ENCODE measurements at places on chromosomes 2 and 18. TPM values are rescaled to one million over a fixed set of nuclear protein-coding genes. Genes with fewer than 3 reads are reported as not detected.

GRCh38 chr2:186984966-186985365 lies 136.0 kb upstream of the ZSWIM2 start:
- no peak for DNase-seq

GRCh38 chr2:64644458-64645382 lies 9.0 kb downstream of the SERTAD2 start:
- DNase-seq = peak; percentile 90

- DNase-seq = no peak
These were observed 109.0 kb upstream of the ALK start for GRCh38 chr2:30030361-30030760.

DNA sequence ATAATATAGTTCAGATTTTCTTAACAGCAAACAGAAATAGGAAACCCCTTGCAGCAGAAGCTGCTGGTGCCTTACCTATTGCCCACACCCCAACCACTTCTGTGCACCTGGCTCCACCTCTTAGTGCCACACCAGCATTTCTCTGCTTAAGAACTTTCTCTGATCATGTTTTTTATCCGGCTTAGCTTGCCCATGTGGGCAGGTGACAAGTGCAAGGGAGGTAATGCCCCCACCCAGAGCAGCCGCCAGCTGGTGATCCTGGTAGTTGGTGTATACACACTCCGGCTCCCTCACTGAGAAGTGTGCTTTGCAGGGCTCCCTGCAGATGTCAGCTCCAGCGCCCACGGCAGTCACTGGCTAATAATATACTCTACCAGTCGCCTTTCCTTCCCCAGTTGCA lies 126.3 kb downstream of the ALPK2 start:
- no peak for DNase-seq

DNA sequence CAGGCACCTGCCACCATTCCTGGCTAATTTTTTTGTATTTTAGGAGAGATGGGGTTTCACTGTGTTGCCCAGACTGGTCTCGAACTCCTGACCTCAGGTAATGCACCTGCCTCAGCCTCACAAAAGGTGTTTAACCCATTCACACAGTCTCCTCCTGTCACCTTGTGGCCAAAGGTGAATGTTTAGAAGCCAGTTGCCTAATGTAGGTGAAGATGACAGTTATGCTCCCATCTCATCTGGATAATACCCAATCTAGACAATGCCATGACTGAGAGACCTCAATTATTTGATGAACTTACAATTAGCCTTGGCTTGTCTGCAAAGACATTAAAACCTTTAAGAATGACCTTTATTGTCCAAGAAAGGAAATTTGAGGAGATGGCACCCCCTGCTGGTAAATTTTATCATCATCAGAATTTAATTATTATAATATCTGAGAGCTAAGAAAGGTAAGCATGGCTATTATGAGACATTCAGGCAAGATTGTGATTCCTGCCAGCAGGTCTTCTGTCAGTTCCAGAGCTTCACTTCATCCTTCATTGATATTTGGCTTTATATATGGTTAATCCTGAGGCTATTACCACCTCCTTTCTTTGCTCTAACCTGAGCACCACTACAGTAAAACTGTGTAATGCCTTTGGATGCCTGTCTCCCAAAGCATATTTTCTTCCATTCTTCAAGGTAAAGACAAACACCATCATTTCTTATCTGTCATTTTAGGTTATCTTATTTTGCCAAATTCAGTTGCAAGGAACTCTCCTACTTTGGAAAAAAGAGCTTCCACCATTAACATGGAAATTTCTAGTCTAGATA lies 117.6 kb downstream of the FAM124B start:
- DNase-seq = no peak

GRCh38 chr2:228283491-228284171 lies 102.1 kb upstream of the SPHKAP start:
- no peak for DNase-seq

DNA sequence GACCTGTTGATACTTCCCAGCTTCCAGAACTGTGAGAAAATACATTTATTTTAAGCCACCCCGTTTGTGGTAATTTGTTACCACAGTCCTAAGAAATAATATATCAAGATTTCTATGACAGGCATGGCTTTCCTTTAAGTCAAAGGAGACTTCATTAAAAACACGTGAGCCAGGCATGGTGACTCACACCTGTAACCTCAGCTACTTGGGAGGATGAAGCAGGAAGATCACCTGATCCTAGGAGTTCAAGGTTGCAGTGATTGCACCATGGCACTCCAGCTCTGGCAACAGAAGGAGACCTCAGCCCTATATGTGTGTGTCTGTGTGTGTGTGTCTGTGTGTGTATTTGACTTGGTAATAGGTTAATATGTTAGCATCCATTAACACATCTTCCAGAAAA lies 69.8 kb upstream of the SCN7A start:
- DNase-seq = no peak

DNA sequence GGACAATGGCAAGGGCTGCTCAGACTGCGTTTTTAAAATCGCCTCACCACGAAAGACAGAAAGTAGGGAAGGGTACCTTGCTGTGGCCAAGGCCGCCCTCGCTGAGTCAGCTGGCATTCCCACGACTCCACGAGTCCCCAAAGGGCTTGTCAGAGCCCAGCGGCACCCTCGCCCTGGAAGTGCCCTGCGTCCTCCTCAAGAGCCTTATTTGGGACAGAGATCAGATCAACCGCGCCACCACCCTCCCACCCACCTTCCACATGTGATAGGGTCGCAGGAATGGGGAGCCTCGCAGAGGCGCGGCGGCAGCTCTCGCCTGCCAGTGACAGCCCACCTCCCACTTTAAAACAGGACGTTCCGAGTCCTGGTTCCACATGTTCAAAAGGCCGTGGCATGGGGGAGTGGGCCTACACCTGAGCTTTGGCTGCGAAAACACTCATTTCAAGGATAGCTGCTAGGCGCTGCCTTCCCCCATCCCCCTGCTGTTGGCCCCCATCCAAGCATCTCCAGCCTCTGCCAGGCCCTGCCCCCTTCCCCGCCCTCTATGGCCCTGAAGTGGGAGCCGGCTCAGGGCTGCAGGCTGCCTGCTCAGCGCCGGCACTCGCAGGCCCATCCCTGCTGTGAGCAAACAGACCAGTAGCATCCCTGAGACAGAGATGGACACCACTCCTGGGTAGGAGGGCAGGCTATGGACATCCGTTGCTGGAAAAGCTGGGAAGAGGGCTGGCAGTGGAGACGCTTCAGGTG lies 38.1 kb upstream of the ARHGEF4 start:
- DNase-seq = peak; percentile 28

GRCh38 chr2:230929381-230930148 lies 4.5 kb upstream of the GPR55 start:
- DNase-seq = peak; percentile 50

DNA sequence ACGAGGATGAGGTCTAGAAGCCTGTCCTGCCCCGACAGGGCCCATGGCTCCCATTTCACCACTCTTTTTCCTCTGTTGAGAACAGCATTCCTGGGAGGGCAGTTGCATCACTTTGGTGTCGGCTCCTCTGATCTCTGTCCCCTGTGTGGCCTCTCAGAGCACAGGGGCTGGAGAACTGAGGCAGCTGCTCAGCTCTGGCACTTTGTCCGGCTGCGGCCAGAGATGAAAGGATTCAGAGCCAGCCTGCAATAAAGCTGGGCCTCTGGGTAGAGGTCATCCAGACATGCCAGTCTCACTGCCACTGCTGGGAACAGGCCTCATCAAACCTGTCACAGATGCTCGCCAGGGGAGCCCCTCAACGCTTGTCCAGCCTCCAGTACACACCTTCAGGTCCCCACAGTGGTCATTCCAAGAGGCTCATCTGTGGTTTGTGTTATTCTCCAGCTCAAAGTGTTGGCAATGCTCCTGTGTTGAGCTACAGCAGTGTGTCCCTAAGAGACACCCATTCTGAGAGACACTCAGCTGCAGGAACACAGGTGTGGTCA lies 13.1 kb upstream of the ROCK2 start:
- no peak for DNase-seq

- DNase-seq = no peak
These were observed 139.0 kb upstream of the SH3BP4 start for GRCh38 chr2:234812851-234813250.

DNA sequence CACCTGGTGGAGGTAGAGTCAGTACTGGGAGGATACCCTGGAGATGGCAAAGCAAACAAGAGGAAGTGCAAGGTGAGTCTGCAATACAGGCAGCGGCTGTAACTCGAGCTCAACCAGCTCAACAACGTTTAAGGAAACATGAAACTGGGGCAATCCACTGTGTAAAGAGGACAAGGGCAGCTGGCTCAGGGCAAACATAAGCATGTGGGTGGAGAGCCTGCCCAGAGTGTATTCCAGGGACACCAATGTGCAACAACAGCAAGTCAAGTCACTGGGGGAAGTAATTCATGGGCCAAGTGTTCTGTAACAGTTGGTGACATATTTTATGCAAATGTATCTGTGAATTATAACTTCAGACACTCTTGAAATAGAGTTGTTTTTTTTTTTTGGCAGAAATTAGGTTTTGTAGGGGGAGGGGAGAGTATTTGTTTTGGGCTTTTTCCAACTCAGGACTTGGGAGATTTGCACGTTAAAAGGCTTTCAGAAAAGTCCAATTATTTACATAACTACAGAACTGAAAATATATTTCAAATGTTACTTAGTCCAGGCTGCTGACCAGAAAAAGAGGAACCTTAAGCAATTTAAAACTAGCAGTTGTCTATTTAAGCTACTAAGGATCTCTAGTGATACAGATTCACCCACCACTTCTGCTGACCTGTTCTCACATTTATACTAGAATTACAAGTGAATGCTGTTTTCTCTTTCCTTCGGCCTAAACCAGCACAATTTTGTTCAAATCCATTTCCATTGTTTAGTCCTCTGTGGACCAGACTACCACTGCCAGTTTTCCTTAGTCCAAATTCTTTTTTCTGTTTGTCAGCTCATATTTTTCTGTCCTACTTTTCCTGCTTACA lies 18.6 kb downstream of the NRXN1 start:
- DNase-seq = no peak

DNA sequence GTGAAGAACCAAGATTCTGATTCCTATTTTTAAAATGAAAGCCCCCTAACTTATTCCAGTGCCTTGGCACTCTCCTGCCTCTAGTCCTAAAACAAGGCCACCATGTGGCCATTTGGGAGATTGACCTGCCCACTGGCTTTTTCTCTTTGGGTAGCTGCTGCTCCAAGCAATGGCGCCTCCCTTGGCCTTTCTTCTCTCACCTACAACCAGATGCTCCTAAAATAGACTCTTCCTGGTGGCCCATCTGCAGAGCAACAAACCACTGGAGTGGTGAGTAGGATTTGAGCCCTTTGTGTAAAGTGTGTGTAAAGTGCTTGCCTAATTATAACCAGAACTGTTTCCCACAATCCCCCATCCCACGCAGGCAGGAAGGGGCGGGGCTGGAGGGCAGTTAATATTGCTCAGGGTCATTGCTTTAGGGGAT lies 114.2 kb downstream of the FHOD3 start:
- DNase-seq = peak; percentile 26

DNA sequence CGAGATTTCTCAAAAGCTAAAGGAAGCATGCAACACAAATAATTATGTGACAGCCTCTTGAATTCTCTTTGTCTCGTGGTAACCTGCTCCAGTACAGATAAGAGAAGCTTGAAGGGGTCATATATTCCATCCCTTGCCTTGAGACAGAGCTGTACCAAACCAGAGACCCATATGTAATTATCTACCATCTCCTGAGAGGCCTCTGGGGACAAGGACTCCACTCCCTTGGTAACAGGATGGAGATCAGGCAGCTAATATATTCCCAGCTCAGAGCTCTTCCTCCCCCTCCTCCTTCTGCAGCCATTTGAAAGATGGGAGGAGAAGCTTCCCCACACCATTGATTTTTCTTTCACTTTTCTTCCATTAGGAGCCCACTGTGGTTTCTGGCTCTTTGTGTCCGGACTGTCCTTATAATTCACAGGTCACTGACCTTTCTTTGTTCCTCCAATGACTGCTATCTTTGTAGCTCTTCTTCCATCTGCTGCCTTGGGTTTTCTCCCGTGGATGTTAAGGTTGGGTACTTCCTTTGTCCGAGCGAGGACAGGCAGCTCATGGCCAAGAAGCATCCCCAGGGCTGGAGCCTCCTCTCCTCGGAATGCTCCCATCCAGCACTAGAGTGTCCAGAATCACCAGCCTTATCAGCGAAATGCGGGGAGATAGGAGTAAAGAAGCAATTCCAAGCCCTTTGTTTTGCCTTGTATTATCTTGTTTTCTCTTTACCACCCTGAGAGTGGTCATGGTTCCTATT lies 72.6 kb upstream of the STPG4 start:
- DNase-seq = no peak

DNA sequence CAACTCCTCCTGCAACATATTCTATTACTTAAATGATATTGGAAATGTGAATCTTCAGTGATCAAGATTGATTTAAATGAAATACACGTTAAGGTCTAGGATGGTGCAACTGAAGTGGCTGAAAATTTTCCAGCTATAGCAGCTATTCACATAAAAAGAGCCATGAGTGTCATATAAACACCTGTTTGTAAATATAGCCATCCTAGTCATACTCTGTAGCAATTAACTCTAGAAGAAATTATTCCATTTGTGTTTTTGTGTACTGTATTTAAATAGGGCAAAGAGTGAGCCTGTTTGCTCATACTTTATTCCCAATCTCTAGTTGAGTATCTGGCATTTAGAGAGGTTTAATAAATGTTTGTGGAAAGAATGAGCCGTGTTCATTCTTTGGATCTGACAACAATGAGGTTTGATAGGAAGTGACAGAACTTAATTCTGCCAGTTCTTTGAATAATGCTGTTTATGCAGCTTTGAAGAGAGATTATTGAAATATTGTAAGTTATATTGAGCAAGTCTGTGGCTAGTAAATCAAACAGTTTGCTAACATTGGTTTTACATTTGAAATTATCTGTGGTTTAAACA lies 49.7 kb downstream of the BABAM2 start:
- no peak for DNase-seq

DNA sequence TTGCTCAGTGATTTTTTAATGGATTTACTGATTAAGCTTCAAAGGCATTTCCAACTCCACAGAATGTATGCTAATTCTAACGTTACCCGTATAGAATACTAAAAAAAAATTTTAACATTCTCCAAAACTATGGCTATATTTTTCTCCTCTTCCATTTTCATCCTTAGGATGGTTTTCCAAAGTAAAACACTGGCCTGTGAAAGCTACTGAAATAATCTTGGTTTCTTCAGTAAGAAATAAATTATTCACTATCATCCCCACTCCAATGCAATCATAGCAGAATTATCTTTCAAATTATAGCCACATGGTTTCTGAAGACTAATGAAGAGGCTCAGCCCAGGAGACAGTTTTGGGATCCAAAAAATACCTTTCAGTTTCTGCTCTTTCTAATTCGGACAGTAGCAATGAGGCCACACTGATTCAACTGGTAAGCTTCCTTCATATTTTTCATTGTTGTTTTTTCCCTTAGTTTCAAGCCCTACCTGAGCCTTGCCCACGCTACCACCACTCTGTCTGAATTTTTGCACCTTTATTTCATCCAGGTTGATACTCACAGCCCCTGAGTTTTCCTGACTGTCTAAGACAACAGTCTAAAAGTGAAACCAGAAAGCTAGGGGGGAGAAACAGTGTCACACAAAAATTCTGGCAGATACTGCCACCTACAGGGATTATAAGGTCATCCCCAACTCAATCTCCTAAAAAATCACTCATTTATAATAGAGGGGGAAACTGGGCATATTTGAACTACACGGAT lies 887.9 kb downstream of the NRXN1 start:
- DNase-seq = peak; percentile 21

SH3RF3 gene
- 9.3 TPM for polyA plus RNA-seq

CIB4 gene
- 30.6 TPM for polyA plus RNA-seq

ASAP2 gene
- polyA plus RNA-seq = 87.2 TPM

All from testis (tissue), 5 donors.